ENCODE measurements at places on chromosomes 7 and 10.

- no peaks in the 10 kb centered on the region for H3K4me1 ChIP-seq
- H3K4me3 ChIP-seq, result no peak overlapping the region
- peaks cover 12% of the 10 kb centered on the region for H3K27me3 ChIP-seq
- DNase-seq, result no peak
- no peak overlapping the region for H3K27ac ChIP-seq
Measured at GRCh38 chr10:114009281-114009996, 34.2 kb upstream of the ADRB1 start.

- peak within 1 kb of the TSS; percentile 98 for H3K27ac ChIP-seq
- peaks cover 21% of the 10 kb centered on the region for H3K4me1 ChIP-seq
- peak within 1 kb of the TSS; percentile 92 for H3K4me3 ChIP-seq
- H3K36me3 ChIP-seq, result peaks cover 2% of the 10 kb centered on the region
- DNase-seq, result peak; percentile 61
Measured at GRCh38 chr7:43906331-43907010, at the start of gene URGCP. Gene URGCP (minus strand): TSS chr7:43906596. CDS start chr7:43906575, 21 bp downstream.

- H3K36me3 ChIP-seq, result no peaks in the 10 kb centered on the region
- peak overlapping the region; percentile 96 for H3K27ac ChIP-seq
- peak overlapping the region; percentile 90 for H3K4me3 ChIP-seq
- peaks cover 34% of the 10 kb centered on the region for H3K4me1 ChIP-seq
- H3K27me3 ChIP-seq, result peaks cover 21% of the 10 kb centered on the region
Measured at GRCh38 chr7:51314726-51315125, 1.9 kb downstream of the COBL start.

GRCh38 chr7:151423936-151424335, 14.1 kb upstream of the WDR86 start:
- peaks cover 22% of the 10 kb centered on the region for H3K4me1 ChIP-seq
- H3K27ac ChIP-seq, result no peak overlapping the region
- H3K36me3 ChIP-seq, result peaks cover 6% of the 10 kb centered on the region
- DNase-seq, result no peak

DNA sequence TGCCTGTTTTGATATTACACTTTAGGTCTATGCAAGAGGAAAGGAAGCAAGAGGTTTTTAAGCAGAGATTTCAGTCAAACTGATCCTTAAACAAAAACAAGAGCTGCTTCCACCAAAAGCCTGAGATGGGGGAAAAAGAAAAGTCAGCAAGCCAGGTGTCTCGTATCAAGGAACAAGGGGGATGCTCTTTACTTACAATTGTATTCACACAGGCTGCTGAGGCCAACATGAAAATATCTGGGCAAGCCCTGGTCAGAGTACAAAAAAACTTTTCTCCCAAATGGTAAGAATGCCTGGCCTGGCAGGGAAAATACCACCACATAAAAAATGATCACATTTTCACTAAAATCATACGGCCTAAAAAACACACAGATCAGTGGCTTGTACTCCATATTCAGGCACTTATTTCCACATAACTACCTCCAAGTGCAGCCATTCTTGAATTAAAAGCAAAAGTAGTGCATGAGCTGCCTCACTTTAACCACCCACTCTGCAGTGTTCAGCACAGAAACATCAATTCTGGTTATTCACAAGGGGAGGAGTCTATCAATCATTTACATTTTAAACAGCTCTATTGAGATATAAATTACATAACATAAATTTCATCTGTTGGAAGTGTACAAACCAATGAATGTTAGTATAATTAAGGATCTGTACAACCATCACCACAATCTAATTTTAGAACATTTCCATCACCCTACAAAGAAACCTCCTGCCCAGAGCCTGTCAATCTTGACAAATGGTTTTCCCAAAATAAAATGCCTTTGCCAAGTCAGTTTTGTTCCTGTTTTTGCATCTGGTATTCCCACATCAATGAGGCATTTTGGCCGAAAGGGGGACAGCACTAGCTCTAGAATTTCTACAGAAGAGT, 70.2 kb downstream of the GRB10 start:
- H3K27me3 ChIP-seq, result peaks cover 58% of the 10 kb centered on the region
- peaks cover 5% of the 10 kb centered on the region for H3K36me3 ChIP-seq
- no peak overlapping the region for H3K27ac ChIP-seq
- DNase-seq, result no peak
- peaks cover 11% of the 10 kb centered on the region for H3K4me1 ChIP-seq
- H3K4me3 ChIP-seq, result no peak overlapping the region

- H3K27ac ChIP-seq, result no peak overlapping the region
- H3K36me3 ChIP-seq, result no peaks in the 10 kb centered on the region
- no peak overlapping the region for H3K4me3 ChIP-seq
- H3K27me3 ChIP-seq, result peaks cover 56% of the 10 kb centered on the region
- no peak for DNase-seq
- peaks cover 8% of the 10 kb centered on the region for H3K4me1 ChIP-seq
Measured at GRCh38 chr10:89030791-89031190, 40.2 kb downstream of the FAS start.

DNA sequence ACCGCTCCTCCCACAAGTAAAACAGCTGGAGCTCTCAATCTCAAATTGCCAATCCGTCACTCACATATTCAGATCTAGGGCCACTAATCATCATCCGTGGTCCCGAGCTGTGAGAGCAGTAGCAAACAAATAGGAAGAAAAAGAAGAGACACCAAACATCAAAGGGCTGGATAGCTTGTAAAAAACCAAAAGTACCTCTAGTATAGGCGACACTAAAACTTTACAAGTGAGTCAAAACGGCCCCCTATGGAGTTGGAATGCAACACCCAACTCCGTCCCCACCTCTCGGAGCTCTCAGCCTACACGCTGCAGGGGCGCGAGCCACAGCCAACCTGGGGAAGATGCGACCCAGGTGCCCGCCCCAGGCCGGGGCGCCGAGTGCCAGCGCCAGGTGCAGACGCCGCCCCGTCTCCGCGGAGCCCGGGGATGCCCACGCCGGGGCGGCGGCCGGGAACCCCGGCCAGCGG, 581 bp downstream of the FAM3C start:
- peak overlapping the region; percentile 86 for H3K4me3 ChIP-seq
- H3K27ac ChIP-seq, result peak overlapping the region; percentile 87
- peaks cover 9% of the 10 kb centered on the region for H3K4me1 ChIP-seq
- no peaks in the 10 kb centered on the region for H3K27me3 ChIP-seq

GRCh38 chr7:15086862-15087261, 184.3 kb upstream of the DGKB start:
- DNase-seq, result no peak
- H3K27ac ChIP-seq, result no peak overlapping the region
- H3K27me3 ChIP-seq, result no peaks in the 10 kb centered on the region
- no peaks in the 10 kb centered on the region for H3K36me3 ChIP-seq
- H3K4me3 ChIP-seq, result no peak overlapping the region

DNA sequence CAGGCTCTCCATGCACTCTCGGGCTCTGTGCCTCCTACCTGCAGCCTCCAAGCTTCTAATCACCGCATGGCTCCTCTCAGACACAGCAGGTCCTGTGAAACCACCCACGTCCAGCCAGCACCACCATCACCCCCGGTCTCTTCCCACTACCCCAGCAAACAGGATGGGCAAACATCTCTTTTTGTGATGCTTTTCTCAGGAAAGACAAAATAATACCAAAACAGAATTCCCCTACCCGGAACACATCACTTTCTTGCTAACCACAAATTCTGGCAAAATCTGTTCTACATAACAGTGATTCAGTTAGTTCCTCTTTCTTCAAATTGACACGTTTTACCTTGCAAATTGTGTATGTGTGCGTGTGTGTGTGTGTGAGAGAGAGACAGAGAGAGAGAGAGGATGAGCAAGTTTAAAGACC, 6.5 kb downstream of the SNX8 start:
- H3K27ac ChIP-seq, result no peak overlapping the region
- peaks cover 4% of the 10 kb centered on the region for H3K36me3 ChIP-seq
- DNase-seq, result no peak
- H3K27me3 ChIP-seq, result no peaks in the 10 kb centered on the region

GRCh38 chr10:52318822-52319464, 4.9 kb downstream of the DKK1 start:
- DNase-seq, result no peak
- peaks cover 38% of the 10 kb centered on the region for H3K27me3 ChIP-seq
- H3K36me3 ChIP-seq, result no peaks in the 10 kb centered on the region
- H3K27ac ChIP-seq, result no peak overlapping the region
- no peak overlapping the region for H3K4me3 ChIP-seq

- no peaks in the 10 kb centered on the region for H3K4me1 ChIP-seq
- H3K27ac ChIP-seq, result no peak overlapping the region
- H3K36me3 ChIP-seq, result no peaks in the 10 kb centered on the region
- H3K27me3 ChIP-seq, result no peaks in the 10 kb centered on the region
- no peak overlapping the region for H3K4me3 ChIP-seq
Measured at GRCh38 chr7:146002008-146002407, 114.6 kb upstream of the CNTNAP2 start.

- H3K27me3 ChIP-seq, result no peaks in the 10 kb centered on the region
- peaks cover 20% of the 10 kb centered on the region for H3K36me3 ChIP-seq
- H3K4me1 ChIP-seq, result no peaks in the 10 kb centered on the region
- no peak for DNase-seq
- no peak overlapping the region for H3K27ac ChIP-seq
Measured at GRCh38 chr7:2787251-2787951, 56.7 kb downstream of the GNA12 start.

DNA sequence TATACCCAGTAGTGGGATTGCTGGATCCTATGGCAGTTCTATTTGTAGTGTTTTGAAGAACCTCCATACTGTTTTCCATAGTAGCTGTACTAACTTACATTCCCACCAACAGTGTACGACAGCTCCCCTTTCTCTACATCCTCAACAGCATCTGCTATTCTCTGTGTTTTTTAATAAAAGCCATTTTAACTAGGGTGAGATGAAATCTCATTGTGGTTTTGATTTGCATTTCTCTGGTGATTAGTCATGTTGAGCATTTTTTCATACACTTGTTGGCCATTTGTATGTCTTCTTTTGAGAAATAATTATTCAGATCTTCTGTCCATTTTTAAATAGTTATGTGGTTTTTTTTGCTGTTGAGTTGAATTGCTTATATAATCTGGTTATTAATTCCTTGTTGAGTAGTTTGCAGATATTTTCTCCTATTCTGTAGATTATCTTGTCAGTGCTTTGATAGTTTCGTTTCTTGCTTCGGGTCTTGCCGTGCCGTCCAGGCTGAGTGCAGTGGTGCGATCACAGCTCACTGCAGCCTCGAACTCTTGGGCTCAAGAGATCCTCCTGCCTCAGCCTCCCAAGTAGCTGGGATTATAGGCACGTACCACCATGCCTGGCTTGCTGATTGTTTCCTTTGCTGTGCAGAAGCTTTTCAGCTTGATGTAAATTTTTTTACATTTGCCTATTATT, 12.0 kb downstream of the MTG1 start:
- H3K36me3 ChIP-seq, result peaks cover 64% of the 10 kb centered on the region
- no peaks in the 10 kb centered on the region for H3K27me3 ChIP-seq
- no peak overlapping the region for H3K4me3 ChIP-seq
- H3K27ac ChIP-seq, result no peak overlapping the region
- DNase-seq, result no peak

DNA sequence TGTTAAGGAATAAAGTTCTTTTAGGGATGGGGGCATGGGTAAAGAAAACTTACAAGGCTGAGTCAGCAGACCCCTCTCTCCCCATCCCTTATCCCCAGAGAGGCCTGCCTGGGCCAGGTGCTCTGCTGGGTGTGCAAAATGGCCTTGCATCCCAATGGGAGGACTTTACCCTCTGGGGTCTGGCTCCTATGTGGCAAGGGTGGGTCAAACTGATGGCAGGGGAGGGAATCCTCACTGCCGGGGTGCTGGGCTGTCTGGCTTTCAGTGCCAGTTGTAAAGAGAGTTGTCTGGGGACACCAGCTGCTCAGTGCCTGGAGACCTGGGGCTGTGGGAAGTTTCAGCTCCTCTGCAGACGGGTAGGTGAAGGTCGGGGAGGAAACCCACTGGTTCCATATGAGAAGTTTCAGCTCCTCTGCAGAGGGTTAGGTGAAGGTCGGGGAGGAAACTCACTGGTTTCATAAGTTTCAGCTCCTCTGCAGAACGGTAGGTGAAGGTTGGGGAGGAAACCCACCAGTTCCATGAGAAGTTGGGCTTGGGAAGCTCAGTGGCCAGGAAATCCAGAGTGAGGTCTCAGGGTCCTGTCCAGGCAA, 127.2 kb upstream of the PODXL start:
- H3K36me3 ChIP-seq, result no peaks in the 10 kb centered on the region
- peaks cover 13% of the 10 kb centered on the region for H3K27me3 ChIP-seq
- H3K27ac ChIP-seq, result no peak overlapping the region
- H3K4me1 ChIP-seq, result no peaks in the 10 kb centered on the region
- H3K4me3 ChIP-seq, result no peak overlapping the region
- no peak for DNase-seq

- H3K36me3 ChIP-seq, result no peaks in the 10 kb centered on the region
- H3K27me3 ChIP-seq, result no peaks in the 10 kb centered on the region
- no peak for DNase-seq
- H3K27ac ChIP-seq, result no peak overlapping the region
- H3K4me3 ChIP-seq, result no peak overlapping the region
- H3K4me1 ChIP-seq, result no peaks in the 10 kb centered on the region
Measured at GRCh38 chr7:22633286-22633953, 93.6 kb upstream of the IL6 start.

DNA sequence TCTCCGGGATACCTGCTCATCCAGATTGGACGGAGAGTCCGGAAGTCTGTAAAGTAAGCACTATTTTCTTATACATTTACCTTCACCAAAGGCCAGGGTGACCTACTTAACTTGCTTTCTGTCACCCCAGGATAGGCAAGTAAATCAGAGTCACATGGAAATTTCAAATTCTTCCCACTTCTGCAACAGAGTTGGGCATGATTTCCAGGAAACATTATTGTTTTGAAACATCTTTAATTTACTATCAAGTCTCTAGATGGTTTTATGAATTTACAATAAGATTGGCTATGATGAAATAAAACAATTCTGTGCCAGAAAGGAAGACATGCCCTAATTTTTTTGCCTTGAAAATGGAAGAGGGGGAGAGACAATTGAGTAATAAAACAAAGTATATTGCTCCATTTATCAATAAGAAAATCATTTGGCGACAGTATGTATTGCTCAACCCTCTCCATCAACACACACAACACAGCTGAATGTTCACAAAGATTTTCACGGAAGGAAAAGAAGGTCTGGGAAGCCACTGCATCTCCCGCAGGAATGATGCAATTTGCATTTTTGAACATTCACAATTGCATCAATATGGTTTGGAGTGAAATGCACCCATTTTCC, 702.8 kb downstream of the PARD3 start:
- no peak overlapping the region for H3K27ac ChIP-seq
- no peaks in the 10 kb centered on the region for H3K27me3 ChIP-seq
- peaks cover 22% of the 10 kb centered on the region for H3K36me3 ChIP-seq
- H3K4me3 ChIP-seq, result no peak overlapping the region
- peaks cover 13% of the 10 kb centered on the region for H3K4me1 ChIP-seq
- DNase-seq, result no peak

GRCh38 chr7:141012044-141012685, 2.6 kb downstream of the MRPS33 start:
- H3K27ac ChIP-seq, result no peak overlapping the region
- peaks cover 7% of the 10 kb centered on the region for H3K36me3 ChIP-seq
- peak overlapping the region; percentile 36 for H3K4me3 ChIP-seq
- peaks cover 8% of the 10 kb centered on the region for H3K4me1 ChIP-seq

DNA sequence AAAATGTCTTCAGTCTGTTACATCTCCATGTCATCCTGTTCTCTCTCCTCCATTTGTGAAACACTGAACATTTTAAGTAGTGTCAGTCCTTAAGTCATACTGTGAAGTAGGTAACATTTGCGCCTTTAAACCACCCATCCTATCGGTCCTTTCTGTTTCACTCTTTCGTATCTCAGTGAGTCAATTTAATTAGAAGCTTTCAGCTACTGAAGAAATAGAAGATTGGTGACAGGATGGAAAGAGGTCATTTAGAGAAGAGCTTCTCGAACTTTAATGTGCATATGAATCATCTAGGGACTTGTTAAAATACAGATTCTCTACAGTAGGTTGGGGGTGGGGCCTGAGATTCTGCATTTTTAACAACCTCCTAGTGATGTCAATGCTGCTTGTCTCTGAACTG, 113.4 kb downstream of the SRI start:
- H3K4me3 ChIP-seq, result no peak overlapping the region
- H3K27me3 ChIP-seq, result no peaks in the 10 kb centered on the region
- no peak overlapping the region for H3K27ac ChIP-seq
- DNase-seq, result no peak
- H3K4me1 ChIP-seq, result no peaks in the 10 kb centered on the region
